Activated naive CD4-positive, alpha-beta T cell treated with anti-CD3 and anti-CD28 coated beads, Interleukin-2, amount 10 ng/mL, durations not matched to agents 7 days and 5 days (primary cell): ENCODE measurements at places on chromosomes 7 and 10.
A peak's percentile ranks its signal among the peaks of the same experiment; 100 is the strongest.

DNA sequence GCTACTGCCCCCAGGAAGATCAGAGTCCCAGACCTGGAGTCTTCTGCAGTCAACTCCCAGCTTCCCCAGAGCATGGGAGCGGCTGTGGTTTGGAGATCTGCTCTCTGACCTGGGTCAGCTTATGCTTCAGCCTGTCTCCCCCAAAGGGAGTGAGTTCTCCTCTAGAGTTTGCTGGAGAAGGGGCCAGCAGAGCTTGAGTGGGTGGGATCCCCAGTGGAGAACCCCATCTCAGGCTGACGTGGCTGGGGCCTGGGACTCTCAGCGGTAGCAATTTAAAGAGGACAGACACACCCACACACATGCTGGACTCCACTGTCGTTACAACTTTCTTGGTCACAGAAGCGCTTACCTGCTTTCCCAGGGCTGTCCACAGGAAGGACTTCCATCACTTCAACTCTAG lies 6.3 kb downstream of the UNC5B start:
- no peak for DNase-seq

GRCh38 chr7:99365318-99366141 lies 9.0 kb upstream of the ARPC1B start:
- peak; percentile 78 for DNase-seq

DNA sequence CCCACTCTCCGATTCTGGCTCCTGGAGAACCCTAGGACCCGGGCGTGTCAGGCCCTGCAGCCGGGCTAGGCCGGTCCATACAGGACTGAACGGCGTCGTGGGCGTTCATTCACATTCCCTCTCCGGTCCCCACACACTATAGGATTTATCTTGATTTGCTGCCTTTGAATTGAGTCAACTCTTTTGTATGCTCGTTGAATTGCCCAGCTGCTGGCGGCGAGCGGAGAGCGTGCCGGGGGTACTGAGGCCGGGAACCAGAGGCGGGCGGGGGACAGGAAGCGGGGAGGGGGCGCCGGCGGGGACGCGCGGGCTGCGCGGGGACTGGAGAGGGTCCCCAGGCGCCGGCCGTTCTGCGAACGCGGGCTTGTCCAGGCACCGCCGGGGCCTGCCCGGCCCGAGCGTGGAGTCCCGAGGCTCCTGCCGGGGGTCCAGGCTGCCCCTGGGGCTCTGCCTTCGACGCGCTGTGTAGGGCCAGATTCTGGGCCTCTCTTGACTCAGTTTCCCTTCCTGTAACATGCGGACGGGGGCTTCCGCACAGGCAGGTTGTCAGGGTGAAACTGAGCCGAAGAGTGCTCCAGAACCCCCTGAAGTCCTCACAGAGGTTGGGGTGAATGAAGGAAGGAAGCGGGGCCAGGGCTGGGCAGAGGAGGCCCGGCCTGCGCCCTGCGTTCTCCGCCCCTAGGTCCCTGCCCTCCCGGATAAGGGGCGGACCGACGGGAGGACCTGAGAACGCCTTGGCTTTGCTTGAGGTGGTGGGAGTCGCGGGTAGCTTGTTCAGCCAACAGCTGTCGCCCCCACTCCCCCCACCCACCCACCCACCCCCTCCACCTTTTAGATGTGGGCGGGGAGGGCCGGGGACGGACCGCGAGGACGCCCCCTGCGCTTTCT lies 769 bp upstream of the ELFN1 start:
- DNase-seq: peak; percentile 21

- no peak for DNase-seq
Observed at GRCh38 chr7:64907641-64908326, 4.7 kb downstream of the ZNF273 start.

DNA sequence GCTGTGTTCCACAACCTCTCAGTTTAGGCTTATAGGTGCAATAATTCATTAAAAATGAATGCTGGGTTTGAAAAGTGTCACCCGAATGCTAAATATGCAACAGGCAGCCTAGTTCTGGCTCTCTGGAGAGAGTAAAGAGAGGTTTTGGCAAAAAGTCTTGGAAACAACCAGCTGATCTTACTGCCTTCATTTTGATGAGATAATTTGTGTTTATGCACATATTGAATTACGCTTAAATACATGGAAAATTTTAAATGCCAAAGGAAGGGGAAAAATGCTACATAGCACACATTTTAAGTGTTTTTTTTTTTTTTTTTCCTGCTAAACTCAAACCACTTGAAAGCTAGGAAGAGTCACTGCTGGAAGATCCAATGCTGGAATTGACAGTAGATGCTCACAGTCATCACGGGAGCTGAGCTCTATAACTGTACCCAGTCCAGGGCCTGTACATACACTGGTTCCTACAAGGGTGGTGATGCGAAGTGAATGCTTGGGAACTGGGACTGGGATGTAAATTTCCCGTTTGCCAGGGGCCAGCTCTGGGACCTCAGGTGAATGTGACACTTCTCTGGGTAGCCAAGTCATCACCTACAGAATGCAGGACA lies 151.5 kb downstream of the PFKFB3 start:
- no peak for DNase-seq

- DNase-seq: peak; percentile 86
Observed at GRCh38 chr10:6173203-6173602, 29.5 kb upstream of the PFKFB3 start.

DNA sequence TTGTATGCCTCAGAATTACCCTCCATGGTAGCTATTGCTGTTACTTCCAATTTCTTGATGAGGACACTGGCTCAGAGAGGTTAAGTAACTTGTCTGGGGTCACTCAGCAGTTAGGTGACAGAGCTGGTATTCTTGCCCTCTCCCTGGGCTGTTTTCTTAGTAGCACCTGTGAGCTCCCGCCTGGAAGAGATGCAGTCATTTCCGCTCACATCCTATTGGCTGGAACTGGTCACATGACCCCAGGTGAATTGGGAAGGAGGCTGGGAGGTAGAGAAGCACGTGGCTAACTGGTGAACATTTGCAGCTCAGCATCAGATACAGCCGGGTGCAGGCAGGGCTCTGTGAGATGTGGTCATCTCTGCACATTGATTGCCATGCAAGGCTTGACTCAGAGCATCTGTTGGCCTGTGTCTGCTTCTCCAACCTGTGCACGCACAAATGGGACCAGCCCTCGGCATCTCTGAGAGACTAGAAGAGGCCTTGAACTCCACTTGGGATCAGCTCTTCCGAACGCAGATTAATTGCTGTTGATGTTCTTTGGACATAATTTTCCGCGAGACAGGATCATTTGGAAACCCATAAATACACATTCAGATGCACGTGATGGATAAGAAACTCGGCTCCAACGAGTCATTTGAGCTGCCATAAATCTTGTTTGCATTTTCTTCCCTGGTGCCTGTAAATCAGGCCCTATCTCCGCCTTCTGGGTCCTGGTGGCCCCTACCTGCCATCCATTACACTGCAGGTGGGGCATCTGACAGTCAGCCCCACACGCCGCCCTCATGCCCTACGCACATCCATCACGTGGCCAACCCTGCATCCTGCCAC lies 42.8 kb downstream of the MYL10 start:
- DNase-seq: no peak

DNA sequence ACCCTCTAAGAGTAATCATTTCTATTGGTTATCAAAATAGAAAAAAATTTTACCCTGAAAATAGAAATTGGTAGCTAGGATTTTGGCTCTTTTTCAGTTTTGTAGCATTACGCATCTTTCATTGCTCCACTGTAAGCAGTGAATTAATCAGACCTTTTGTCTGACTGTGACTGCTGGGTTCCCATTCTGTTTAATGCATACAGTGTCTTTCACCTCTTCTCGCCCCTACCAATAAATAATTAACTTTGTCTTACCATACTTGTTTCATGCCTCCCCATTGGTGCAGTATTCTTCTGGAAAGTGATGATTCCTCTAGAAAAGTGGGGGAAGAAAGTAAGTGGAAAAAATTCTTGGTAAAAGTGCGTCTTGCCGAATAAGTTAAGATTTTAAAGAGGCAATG lies 73.2 kb downstream of the AP3M1 start:
- DNase-seq: no peak

DNA sequence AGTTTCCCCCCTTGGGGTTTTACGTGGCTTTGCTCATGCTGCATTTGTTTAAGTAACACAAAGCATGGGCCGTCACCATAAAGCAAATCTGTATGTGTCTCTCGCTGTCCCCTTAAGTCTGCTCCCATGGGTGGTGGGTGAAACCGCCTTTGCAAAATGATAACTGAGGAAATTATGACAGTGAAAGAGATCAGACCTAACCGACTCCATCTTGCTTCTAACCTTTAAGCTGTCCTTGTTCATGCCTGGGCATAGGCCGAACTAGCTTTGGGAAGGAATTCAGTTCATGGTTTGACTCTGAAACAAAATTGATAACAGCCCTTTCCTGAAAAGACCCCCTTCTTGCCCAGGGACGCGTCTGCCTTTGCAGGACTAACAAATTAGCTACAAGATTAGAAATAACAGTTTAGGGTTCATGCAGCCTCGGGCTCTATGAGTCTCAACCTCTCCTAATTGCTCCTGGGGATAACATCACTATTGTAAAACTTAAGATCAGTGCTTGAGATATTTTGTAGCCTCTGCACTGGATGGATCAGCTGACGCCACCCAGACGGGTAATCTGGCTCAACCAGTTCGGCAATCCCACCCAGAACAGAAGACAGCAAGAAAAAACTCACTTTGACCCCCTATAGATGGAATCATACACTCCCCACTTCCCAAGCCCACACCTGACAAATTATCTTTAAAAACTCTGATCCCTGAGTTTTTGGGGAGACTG lies 623.7 kb downstream of the TYW1 start:
- DNase-seq: no peak

DNA sequence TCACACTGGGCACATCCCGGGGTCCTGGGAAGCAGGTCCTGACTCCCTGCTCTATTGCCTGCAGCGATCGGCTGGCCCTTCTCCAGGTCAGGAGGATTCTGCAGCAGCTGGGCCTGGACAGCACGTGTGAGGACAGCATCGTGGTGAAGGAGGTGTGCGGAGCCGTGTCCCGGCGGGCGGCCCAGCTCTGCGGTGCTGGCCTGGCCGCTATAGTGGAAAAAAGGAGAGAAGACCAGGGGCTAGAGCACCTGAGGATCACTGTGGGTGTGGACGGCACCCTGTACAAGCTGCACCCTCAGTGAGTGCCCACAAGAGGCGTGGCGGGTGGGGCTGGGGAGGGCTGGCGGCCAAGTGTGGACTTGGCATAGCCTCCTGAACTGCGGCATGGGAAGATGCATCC lies 12.8 kb upstream of the HK1 start:
- no peak for DNase-seq

DNA sequence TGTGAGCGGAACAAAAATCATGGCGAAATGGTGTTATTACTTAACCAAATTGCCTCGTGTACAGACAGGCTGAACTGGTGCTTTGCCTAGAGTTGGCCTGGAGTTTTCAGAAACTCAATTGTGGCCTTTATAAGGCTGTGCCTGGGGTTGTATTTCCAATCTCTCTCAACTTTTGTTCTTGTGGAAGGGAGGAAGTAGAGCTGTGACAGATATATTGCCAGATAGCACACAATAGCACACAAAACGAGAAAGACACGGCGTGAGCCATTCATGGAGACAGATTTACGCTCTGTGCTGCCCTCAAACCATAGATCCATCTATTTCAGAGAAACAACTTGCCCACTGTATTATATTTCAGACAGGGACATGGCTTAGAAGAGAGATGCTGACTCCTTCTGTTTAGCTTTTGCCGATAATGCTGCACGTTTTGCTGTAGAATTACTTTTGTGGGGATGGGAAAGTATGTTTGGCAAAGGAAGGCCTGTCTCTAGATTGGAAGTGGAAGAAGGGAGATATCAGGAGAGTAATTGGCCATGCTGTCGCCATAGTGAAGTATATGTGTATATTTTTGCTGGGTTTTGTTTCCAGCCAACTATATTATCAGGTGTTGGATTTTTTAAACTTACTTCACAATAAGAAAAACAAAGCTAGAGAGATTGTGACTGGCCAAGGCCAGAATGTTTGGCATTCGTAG lies 80.4 kb downstream of the AUTS2 start:
- DNase-seq: no peak

DNA sequence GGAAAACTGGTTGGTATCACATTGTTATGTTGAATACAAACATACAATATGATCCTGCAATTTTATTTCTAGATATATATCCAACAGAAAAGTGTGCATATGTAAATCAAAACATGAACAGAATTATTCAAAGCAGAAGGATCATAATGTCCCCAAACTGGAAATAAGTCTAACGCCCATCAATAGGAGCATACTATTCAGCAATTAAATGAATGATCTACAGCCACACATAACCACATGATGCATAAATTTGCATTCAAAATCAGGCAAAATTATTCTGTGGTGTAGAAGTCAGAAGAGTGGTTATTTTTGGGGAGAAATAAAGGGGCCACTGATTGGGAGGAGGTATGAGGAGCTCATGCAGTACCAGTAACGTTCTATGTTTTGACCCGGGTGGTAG lies 28.6 kb downstream of the NPY start:
- no peak for DNase-seq

GRCh38 chr7:107471292-107472070 lies 1.6 kb downstream of the GPR22 start:
- DNase-seq: no peak
